Kasumi-1 (cell line): ENCODE measurements at places on chromosomes 12 and 14.
A peak's percentile ranks its signal among the peaks of the same experiment; 100 is the strongest.

DNA sequence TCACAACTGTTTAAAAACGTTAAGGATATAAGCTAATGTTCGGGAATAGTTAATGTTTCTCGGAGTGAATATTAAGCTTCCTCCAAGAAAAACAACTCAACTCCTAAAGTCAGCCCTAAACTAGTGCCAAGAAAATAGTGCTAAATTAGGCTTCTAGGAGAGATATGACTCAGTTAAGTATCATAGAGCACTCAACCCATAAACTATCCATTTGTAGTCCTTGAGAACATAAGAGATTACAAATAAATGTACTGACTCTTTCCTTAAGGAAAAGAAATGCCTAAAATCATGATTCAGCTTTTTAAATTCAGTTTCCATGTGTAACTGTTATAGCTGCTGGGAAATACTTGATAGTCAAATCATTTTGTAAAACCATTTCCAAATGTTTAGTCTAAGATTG lies 117.1 kb downstream of the HMGA2 start:
- DNase-seq: no peak

GRCh38 chr14:104224131-104224505 lies 85.7 kb downstream of the KIF26A start:
- no peak for DNase-seq

- DNase-seq: no peak
Measured at GRCh38 chr14:103828315-103828967, 18.9 kb downstream of the PPP1R13B start.

DNA sequence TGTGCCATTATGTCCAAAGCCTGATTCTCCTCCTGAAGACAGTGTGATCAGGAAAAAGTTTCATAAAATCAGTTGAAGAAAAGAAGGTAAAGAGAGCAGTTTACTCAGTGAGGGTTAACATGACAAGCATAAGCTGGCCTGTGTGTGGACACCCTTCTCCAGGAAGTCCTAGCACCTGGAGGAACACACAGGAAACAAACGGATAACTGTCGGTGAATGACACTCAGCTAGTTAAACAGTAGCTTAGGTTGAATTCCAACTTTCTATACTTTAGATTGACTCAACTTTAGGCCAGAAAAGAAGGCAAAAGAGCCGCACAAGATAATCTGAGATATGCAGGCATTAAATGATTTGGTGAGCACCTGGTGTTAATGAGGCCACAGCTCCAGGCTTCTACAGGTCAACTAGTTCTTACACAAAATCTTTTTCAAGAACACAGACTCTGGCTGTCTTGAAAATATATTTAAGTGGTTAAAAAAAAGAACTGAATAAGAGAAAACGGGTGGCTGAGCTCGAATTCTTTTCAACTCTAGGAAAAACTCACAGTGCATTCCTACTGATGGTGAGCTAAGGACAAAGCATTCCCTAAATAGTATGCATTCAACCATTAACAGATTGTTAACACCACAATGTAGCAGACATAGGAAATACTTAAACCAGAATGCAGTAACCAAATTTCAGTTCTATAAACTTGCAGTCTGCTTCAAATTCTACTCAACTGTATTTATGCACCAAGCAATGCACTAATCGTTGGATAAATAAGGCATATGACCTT lies 56.9 kb upstream of the TSPAN8 start:
- DNase-seq: no peak

GRCh38 chr12:132492522-132492921 lies 2.6 kb downstream of the FBRSL1 start:
- DNase-seq: no peak

GRCh38 chr12:68007466-68007865 lies 18.2 kb downstream of the IFNG-AS1 start:
- no peak for DNase-seq

DNA sequence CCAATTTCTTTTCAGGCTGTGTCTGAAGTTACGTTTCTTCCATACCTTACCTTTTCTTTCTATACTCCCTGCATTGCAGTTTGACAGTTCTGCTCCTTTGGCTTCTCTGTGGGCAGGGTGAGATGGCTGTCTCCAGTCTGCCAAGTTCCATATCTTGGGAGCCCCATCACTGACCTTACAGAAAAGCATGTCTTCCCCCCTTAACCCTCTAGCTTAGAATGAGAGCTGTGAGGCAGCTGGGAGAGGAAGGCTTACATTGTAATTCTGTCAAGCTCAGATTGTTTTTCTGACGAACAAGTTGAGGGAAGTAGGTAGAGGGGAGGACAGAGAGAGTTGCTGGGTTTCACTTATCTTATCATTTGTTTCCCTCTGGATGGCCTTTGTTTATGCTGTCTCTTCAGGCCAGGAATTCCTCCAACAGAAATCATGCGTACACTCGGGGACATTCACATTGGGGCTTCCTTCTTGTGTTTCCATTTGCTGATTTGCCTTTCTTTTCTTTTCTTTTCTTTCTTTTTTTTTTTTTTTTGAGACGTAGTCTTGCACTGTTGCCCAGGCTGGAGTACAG lies 9.3 kb downstream of the DAAM1 start:
- no peak for DNase-seq

GRCh38 chr14:62003701-62004100 lies 241.5 kb downstream of the SNAPC1 start:
- no peak for DNase-seq

- DNase-seq: no peak
Measured at GRCh38 chr12:41919526-41920261, 225.0 kb downstream of the GXYLT1 start.

DNA sequence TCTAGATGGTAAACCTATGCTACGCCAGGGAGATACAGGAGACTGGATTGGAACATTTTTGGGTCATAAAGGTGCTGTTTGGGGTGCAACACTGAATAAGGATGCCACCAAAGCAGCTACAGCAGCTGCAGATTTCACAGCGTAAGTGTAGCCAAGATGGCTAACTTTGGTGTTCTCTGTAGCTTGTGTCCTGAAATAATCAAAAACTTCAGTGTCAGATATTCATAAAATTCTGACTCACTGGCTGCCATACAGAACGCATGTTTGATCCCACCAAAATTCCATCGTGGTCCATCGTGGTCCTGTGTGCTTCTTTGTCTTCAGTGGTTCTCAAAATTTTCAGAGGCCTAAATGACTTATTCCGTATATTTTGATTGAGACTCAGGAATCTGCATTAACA lies 1.3 kb downstream of the STRAP start:
- no peak for DNase-seq

DNA sequence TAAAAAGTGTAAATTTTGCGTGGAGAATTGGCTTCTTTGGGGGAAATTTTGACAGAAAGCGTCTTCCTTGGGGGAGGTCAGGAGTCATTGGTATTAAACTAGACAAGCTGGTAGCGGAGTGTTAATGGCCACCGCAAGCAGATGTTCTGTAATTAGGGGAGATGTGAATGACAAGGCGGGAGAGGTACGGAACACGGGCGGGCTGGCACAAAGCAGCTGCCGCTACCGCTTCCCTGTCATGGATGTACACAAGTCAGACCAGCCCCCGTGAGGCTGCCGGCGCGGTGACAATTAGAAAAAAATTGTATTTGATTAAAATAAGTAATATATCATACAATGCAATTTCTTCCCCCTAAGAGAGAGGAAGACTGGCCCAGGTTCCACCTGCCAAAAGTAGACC lies 501.6 kb downstream of the VRK1 start:
- no peak for DNase-seq

- no peak for DNase-seq
Measured at GRCh38 chr12:106118381-106119130, 20.2 kb downstream of the NUAK1 start.

- no peak for DNase-seq
Measured at GRCh38 chr12:49515266-49515665, 23.6 kb upstream of the KCNH3 start.

DNA sequence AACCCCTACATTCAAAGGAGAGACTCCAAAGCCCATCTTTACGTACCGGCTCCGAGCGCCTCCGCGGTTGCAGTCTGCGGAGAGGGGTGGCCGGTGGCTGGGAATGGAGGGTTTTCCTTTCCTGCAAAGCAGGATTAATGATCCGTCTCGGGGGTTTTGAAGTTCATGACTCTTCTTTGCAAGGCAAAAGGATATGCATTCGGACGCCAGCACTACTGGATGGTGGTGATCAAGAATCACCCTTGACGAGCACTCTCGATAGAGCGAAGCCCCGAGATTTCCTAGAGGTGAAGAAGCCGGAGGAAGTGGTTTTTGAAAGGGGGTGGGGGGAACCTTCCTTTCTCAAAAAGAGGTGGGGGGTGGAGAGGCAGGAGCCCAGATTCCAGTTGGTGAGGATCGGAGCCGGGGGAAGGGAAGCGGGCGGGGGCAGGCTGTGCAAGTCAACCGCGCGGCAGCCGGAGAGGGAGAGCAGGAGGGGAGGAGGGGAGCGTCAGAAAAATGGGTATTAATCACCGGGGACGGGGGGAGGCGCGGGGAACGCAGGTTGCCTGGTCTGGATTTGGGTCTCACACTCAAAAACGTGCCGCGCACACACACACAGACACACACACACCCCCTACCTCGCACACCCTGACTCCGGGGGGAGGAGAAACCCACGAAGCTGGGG lies at the start of gene GRIN2B:
TSS of gene GRIN2B (minus strand) at position 307 of the 667 bp plus-strand sequence. CDS start 115,394 bp downstream, outside the sequence.
- DNase-seq: no peak

GRCh38 chr12:58925111-58925611 lies 4.9 kb upstream of the LRIG3 start:
- no peak for DNase-seq

- no peak for DNase-seq
Measured at GRCh38 chr12:20448781-20449180, 80.4 kb downstream of the PDE3A start.

GRCh38 chr12:57110104-57111030 lies 795 bp downstream of the STAT6 start:
- DNase-seq: peak; percentile 48

- DNase-seq: no peak
Measured at GRCh38 chr12:107847830-107848229, 73.3 kb downstream of the ASCL4 start.

DNA sequence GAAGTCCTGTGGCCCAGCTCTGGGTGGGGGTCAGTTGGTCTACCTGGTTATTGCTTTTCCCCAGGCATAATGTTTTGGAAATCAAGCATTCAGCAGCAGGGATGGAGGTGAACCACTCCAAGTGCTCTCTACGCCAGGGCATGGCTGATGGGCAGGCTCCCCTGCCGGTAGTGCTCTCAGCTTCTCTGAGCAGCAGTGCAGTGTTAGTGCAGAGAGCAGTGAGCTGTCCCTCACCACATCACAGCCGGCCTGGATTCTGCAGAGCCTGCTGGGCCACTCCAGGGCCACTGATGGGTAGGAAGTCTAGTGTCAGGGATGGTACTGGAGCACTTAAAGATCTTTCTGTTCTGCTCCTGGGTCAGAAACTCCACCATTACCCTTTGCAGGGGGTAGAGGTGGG lies 151.1 kb downstream of the CALM1 start:
- DNase-seq: no peak

DNA sequence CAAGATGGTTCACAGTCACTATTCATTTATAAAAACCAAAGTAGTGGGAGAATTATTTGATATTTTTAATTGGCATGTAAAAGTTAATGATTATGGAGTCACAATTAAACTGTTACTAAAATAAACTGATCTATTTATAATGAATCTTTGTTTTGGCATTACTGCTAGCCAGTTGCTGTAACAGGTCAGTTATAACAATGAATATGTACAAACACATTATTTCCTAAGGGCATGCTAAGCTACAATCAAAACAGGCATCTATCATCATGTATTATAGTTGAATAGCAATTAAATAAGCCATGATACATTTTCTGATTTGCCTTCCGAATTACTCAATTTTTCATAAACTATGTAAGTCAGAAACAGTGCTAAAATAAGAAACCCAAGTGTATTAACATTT lies 518.3 kb downstream of the SLC16A7 start:
- DNase-seq: no peak

DNA sequence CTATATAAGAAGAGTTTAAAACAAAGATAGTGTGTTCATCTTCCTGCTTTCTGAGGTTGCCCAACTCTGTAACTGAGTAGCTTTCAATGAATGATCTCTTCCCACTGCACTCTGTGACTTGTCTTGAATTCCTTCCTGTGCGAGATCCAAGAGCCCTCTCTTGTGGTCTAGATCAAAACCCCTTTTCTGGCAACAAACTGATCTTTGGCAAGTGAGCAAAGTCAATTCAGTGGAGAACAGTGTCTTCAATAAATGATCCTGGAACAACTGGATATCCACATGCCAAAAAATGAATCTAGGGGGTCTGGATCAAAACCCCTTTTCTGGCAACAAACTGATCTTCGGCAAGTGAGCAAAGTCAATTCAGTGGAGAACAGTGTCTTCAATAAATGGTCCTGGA lies 8.5 kb downstream of the CFAP54 start:
- no peak for DNase-seq

GRCh38 chr12:119840168-119840567 lies 37.0 kb downstream of the CIT start:
- no peak for DNase-seq

GRCh38 chr12:44525806-44526654 lies 350.1 kb downstream of the NELL2 start:
- DNase-seq: no peak

DNA sequence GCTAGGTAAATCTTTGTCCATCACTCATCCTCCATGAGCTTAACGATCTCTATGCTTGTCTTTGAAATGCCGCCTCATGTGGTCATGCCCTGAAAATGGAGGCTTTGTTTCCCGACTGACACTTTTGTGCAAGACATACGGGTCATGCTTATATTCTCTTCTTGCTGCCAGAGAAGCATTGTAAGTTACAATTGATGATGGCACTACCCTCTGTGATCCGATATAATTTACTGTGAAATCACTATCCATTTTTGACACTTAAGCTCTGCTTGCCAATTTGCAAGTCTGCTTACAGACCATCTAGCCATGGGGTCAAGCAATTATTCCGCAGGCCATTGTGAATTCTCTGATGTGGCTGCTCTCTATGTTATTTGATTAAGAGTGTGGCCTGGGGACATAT lies 650.0 kb downstream of the FLRT2 start:
- DNase-seq: no peak

- peak; percentile 52 for DNase-seq
Measured at GRCh38 chr12:63276537-63277365, 125.8 kb upstream of the AVPR1A start.

DNA sequence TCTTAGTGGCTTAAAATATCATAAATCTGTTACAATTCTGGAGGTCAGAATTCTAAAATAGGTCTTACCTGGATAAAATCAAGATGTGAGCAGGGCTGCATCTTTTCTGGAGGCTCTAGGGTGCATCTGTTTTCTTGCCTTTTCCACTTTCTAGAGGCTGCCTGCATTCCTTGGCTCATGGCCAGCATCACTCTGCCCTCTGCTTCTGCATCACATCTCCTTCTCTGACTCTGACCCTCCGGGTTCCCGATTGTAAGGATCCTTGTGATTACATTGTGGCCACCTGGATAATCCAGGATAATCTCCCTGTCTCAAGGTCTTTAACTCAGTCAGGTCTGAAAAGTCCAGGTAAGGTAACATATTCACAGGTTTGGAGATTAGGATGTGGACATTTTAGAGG lies 11.0 kb upstream of the BMP4 start:
- DNase-seq: no peak
